ENCODE measurements at places on chromosomes 7 and 10. TPM values are rescaled to one million over a fixed set of nuclear protein-coding genes. Genes with fewer than 3 reads are reported as not detected.
A peak's percentile ranks its signal among the peaks of the same experiment; 100 is the strongest.

The LRRC4 gene
- total RNA-seq, result 67.6 TPM

The CPEB3 gene
- total RNA-seq, result 1.4 TPM

The CPVL gene
- 32.9 TPM for total RNA-seq

The KIFBP gene
- 27.8 TPM for total RNA-seq

The HTR5A gene
- total RNA-seq, result not detected

The WNT8B gene
- total RNA-seq, result 3.8 TPM

The PRR15 gene
- 0.41 TPM for total RNA-seq

GRCh38 chr7:141375442-141375841 lies 175.8 kb upstream of the AGK start:
- no peak for DNase-seq

- DNase-seq, result no peak
Observed at GRCh38 chr10:6928586-6928985, 348.5 kb upstream of the PRKCQ start.

DNA sequence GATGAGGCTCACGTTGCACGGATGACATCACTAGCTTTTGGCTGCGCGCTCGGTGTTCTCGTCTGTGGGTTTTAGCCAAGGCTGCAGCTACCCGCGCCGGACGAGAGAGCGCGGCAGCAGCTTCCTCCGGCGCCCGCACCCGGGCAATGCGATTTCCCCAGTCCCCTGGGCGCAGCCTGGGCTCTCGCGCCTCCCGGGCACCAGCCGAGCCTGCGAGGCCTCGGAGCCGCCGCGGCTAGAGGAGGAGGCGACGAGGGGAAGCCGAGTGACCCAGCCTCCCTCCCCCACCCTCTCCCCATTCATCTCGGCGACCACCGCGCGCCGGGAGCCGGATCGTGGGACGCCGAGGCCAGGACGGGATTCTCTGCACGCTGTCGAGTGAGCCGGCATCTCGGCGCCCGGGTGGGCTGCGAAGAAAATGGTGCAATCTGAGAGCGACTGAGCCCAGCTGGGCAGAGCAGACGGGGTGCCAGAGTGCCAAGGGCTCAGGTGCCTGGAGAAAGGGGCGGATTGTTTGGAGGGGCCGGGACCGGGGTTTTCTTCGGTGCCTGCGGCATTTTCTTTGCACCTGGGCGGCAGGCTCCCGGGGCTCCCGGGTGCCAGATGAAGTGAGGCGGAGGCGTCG lies 1.2 kb upstream of the TMEM178B start:
- DNase-seq, result peak; percentile 48

DNA sequence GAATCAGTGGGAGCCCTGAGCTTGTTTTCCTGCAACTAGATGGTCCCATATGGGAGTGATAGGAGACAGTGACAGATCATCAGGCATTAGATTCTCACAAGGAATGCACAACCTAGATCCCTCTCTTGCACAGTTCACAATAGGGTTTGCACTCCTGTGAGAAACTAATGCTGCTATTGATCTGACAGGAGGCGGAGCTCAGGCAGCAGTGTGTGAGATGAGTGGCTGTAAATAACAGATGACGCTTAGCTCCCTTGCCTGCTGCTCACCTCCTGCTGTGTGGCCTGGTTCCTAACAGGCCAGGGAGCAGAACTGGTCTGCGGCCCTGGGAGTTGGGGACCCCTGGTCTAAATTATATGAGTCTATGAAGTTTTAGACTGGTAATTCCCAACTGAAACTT lies 3.9 kb downstream of the MIOS start:
- DNase-seq, result no peak

DNA sequence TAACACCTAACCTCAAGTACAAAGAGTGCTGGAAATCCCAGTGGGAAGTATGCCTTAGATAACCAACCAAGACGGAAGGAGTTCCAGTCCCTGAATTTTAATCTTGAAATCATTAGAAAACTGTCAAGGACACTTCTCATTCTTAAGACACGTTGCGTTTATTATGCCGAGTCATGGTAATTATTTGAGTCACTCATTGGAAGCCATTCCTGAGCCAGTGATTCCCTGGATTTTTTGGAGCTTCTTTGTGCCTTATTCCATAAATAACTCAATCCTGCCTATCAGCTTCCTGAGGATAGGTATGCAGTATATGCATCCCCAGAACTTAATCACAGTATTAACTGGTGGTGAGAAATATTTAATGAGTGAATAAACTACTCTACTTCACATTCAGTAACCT lies 77.4 kb downstream of the PPP1R17 start:
- DNase-seq, result no peak

- DNase-seq, result no peak
Observed at GRCh38 chr7:47191876-47192291, 390.0 kb downstream of the TNS3 start.

DNA sequence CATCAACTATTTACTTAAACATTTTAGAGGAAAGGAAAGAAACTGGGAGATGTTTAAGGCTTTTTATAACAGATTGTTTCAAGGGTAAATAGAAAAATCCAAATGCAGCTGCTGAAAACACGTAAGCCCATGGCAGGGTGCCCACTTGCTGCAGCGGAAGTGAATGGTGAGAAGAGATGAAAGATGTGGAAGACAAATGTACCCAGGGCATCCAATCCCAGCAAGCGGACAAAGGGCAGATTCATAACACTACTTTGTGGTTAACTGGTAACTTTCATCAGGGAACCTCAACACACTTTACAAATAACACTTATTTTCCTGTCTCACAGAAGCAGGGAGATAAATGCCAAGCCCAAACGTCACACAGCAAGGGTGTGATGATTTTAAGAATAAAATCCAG lies 358.4 kb downstream of the KCNMA1 start:
- DNase-seq, result no peak

DNA sequence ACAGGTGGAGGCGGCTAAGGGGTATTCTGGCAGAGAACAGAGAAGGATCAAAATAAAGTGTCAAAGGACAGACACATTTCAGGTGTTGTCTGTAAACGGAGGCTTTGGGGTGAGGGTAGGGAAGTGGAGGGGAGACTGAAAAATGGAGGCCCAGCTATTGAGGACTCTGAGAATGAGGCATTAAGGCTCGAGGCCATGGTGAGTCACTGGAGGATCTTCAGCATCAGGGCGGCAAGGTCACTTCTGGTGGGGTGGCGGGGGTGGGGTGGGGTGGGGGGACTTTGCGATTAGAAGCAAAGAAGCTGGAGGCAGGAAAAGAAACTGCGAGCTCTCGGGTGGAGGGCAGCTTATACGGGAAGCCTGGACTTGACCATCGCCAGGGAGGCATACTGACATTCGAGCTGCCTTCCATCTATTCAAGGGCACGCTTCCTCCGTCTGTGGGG lies 58.4 kb upstream of the PCGF5 start:
- no peak for DNase-seq

DNA sequence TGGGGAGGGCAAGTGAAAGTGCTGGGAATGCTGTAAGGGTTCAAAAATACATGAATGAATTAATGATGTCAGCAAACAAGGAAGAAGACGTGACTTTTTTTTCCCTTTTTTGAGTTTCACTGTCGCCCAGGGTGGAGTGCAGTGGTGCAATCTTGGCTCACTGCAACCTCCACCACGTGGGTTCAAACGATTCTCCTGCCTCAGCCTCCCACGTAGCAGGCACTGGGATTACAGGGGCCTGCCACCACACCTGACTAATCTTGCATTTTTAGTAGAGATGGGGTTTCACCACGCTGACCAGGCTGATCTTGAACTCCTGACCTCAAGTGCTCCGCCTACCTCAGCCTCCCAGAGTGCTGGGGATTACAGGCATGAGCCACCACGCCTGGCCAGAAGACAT lies 30.0 kb downstream of the DENND10 start:
- no peak for DNase-seq

- DNase-seq, result no peak
Observed at GRCh38 chr10:58755677-58756076, 243.0 kb downstream of the BICC1 start.

GRCh38 chr10:45227042-45227441 lies 88.4 kb downstream of the OR13A1 start:
- no peak for DNase-seq

DNA sequence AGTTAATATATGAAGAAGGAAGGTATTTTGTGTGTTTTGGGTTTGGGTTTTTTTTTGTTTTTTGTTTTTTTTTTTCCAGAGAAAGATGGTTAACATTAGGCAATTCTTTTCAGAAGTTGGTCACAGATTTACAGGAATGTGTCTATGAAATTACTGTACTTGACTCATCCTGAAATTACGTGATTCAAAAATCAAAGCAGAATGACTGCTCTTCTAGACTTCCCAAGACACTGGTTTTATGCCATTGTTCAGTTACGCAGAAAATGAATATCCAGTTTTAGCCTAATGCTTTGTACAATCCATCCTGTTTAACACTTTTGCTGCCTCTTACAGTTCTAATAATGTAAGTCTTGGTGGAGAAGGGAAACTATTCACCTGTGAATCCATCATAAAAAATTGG lies 39.7 kb upstream of the CELF2 start:
- no peak for DNase-seq

DNA sequence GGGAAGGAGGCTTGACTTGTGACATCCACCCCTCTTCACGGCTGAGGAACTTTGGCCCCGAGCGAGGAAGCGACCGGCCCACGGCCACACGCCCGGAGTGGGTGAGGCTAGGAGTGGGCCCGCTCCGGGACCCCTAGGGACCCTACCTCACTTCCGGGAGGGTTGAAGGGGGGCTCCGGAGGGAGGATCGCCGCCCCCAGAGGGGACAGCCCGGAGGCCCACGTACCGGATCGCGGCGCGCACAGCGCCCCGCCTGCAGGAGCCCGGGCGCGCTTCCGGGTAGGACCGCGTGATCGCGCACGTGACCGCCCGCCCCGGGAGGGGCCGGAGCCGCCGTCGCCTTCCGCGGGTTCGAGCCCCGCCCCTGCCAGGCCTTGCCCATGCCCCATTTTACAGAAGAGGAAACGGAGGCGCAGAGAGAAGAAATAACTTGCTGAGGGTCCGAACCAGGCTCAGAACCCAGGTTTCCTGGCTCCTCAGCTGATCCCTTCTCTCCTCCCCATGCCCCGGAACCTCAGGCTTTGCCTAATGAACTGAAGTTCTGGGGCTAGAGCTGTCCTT lies at the start of gene HPS1:
TSS of gene HPS1 (minus strand) at position 275 of the 561 bp plus-strand sequence. CDS start 3,695 bp downstream, outside the sequence.
- DNase-seq, result peak; percentile 62

GRCh38 chr7:152436111-152436930 lies 518 bp upstream of the KMT2C start:
- DNase-seq, result peak; percentile 94

GRCh38 chr10:70232859-70233108 lies 445 bp downstream of the PPA1 start:
- DNase-seq, result no peak

All from neural crest cell (in vitro differentiated cells).